Adrenal gland (tissue), 19 donors: ENCODE measurements at places on chromosomes 7 and 10.
A peak's percentile ranks its signal among the peaks of the same experiment; 100 is the strongest.

DNA sequence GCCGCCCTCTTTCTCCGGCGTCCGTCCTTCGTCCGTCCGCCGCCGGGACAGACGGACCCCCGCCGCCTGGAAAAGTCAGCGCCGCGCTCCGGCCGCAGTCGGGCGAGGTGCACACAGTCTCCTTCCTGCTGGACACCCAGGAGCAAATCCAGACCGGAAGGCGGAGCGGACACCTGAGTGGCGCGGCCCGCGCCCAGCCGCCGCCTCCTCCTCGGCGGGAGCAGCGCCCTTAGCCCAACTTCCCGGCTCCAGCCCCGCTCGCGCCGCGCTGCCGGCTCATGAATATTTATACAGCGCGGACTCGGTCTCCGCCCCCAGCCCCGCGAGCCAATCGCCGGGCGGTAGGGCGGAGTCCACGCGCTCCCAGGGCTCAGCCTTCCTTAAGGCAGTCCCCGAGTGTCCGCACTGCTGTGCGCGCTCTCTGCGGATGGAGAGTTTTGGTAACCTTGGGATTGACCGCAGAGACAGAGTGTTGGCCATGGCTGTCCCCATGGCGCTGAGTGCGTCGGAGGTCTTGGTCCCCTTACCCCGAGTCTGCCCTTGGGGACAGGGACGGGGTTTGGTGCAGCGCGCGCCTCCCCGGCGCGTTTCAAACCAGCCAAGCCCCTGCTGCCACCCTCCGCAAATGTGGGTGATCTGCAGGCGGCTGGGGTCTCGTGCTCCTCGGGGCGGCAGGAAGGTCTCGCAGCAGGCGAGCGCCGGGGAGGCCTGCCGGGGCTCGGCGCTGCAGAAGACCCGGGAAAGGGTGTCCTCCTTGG lies at the start of gene FZD8:
Gene FZD8 (minus strand): TSS at position 262 of the 758 bp plus-strand sequence. CDS start 867 bp downstream, outside the sequence.
- DNase-seq, result peak; percentile 88

- DNase-seq, result no peak
Measured at GRCh38 chr7:17031906-17032551, 150.2 kb upstream of the AGR3 start.

DNA sequence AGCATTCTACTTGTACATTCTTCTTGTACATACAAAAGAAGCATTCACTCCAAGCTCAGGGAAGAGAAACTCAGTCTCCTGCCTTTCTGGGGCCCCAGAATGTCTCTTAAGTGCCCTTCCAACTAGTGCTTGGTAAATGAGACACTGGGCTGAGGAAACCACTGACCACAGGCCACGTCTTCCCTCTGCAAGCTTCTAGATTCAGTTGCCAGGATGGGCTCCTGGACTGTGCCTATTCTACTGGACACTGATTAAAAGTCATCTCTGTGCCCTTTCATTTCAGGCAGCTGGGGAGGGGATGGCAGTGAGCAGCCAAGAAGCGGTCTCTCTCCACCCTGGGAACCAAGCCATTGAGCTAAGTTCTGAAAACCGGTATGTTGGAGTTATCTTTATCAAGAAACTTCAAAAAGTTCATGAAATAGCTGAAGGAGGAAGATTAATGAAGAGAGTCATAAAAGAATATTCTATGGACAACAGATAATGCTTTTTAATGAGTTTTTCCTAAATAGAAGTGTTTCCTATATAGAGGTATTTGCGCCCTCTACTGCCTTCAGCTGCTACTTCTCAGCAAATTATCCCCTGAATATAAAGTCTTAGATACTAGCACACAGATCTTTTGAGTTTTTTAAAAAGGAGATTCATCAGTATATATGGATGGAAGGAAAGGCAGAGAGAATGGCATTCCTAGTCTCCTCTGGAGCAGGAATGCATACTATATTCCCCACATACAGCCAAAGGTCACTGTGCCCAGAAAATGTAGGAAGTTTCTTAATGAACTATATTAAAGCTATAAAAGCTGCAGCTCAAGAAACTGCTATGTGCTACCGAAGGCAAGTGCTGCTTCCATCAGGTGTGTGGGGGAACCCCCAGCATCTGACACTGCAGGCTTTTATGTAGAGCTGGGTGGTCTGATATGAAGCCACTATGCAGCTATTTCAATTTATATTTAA lies 8.4 kb upstream of the IFIT1B start:
- no peak for DNase-seq

GRCh38 chr10:26960308-26960707 lies 99.5 kb upstream of the ABI1 start:
- no peak for DNase-seq

DNA sequence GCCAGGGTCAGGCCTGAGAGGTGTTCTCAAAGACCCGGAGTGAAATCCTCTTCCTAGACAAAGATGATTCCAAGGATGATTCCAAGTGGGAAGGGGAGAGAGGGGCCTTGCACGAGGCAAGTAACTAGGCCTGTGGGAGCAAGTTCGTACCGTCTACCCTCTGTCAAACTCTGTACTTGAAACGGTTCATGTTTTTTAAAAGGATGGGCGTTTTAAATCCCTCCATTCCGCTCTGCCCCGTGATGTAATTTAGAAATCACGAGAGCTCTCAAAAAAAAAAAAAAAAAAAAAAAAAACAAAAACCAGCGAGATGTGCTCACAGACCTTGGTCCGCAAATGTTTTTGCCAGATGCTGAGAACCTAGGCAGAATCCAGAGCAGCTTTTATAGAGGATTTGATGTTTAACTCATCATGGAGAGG lies 114.7 kb upstream of the CARD11 start:
- no peak for DNase-seq

GRCh38 chr10:13834581-13835286 lies 248.0 kb downstream of the PRPF18 start:
- DNase-seq, result peak; percentile 44

DNA sequence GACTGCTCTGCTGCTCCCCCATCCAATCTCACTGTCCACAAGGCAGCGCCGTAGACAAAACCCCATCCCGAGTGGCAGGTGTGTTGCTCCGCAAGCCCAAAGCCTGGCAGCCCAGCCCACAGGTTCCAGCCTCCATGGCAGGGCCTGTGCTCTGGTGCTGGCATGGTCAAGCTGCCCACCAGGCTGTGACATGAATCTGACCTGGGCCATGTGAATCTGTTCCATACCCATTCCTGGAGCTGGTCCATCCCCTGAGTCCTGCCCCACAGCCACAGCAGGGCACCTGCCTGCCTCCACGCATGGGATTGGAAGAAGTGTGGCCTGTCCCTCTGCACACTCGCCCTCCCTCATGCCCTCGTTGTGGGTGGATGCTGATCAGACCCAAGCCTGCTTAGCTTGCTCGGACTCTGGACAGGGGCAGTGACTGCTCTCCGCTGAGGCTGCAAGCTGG lies 128.8 kb downstream of the PTPN20 start:
- DNase-seq, result no peak

DNA sequence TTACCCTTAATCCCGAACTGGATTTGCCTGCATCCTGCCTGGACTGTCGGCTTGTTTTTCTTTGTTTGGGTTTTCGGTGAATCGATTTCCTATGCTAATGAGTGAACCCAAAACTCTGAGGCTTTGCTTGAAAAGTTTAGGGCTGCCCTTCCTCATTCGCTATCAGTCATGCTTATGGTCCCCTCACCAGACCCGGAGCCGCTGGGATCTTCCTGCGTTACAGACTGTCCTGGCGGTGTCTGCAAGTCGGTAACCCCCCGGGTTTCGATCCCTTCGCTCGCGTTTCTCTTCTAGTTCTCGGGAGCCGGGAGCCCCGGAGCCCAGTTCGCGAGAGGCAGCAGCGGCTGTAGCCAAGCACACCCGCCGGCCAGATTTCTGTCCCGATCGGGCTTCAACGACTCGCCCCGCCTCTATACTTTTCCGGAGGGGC lies 2.2 kb downstream of the EMX2 start:
- DNase-seq, result no peak

- DNase-seq, result no peak
Measured at GRCh38 chr10:43853369-43853768, 204.7 kb upstream of the ZNF32 start.

GRCh38 chr10:29319205-29319781 lies 30.4 kb downstream of the LYZL1 start:
- no peak for DNase-seq

DNA sequence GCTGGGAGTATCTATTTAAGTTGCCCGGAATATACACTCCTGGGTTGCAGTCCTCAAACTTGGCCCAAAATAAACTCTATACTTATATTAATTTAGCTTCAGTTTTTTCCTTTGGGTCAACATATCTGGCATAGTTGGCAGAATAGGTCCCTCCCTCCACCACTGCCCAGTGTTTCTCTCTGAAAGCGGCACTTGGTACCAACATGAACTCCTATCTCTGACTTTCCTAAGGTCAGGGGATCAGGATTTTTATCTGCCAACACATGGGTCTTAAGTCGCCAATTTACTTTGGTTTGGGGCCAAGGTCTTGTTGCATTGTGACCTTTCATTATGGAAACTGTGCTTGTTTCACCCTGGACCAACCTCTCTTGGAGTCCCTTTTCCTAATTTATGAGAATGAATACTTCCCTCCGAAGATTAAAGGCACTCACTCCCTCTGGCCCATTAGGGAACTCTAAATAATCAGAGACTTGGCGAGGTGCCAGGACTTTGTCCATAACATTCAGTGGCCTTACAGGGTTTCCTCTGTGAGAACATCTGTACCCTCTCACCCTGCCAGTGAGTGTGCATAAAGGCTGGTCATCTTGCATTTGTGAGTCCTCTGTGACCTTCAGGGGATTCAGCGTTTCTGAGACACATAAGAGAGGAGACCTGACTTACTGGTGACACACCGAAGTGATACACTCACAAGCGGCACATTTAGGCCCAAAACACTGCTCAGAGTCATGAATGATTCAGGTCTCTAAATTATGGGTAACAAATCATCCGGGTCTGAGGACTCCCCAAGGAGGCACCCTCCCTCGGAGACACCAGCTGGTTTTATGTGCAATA lies 19.7 kb upstream of the FKBP9 start:
- DNase-seq, result peak; percentile 86

GRCh38 chr10:119346095-119346832 lies 138.9 kb downstream of the GRK5 start:
- no peak for DNase-seq

DNA sequence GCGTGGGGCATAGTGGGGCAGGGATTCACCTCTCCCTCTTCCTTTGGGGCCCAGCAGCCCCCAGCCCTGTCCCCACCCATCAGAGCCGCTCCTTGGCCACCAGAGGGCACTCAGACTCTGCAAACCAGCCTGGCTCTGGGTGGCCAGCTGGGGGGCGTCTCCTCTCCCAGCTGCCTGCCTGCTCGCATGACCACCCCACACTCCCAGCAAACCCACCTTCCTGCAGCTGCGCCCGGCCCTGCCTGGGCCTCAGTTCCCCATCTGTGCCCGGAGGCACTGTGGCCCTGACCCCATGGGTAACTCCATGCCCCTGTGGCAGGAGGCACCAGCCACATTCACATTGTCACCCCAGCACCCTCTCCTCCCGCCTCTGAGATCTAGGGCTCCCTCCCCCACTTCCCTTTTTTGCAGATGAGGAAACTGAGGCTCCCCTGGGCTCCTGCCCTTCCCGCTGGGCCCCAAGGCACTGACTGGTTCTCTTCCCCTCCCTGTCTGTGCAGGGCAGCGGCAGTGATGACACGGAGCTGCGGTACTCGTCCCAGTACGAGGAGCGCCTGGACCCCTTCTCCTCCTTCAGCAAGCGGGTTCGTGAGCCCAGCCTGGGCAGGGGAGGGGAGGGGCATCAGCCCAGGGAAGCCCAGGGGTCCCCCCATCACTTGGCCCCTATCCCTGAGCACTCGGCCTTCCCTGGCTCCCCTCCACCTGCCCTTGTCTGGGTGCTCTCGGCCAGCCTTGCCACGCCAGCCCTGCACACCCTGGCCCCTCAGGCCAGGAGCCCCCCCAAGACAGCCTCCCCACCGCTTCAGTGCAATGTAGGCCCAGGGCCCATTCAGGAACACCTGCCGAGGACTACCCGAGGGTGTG lies 6.9 kb upstream of the SH2B2 start:
- peak; percentile 41 for DNase-seq

DNA sequence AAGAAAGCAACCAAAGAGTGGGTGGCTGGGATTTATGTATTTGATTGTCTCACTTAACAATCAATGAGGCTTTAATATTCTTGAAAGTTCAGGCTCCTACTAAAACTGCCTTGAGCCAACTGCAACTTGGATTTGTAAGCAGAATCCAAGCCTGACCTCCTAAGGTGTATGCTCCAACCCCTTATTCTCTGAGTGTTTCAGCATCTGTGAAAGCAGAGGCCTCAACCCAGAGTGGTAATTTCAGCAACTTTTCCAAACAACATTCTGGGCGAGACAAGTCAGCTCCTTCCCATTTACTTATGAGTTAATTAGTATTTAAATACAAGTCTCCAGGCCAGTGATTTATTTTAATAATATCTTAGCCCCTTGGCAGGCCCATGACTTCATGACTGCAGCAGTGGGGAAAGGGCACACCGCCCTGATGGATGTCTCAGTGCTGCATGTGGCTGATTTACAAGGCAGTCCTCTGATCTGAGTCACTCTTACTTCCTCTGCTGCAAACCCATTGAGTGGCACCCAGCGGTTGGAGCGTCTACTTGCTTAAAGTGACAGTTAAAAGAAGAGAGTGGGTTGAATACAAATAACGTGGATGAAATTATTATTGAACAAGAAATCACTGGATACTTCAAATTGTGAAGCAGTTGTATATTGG lies 209.1 kb downstream of the TRIL start:
- peak; percentile 41 for DNase-seq
